Renal cortical epithelial cell (primary cell): ENCODE measurements at places on chromosomes 7 and 10. TPM values are rescaled to one million over a fixed set of nuclear protein-coding genes. Genes with fewer than 3 reads are reported as not detected.

GPNMB gene
- 11.5 and 120 TPM in 2 replicates for total RNA-seq

NET1 gene
- total RNA-seq, result 39.6 and 109 TPM in 2 replicates

DPYSL4 gene
- total RNA-seq, result 0.69 and 0.94 TPM in 2 replicates

ACBD7 gene
- total RNA-seq, result 1.3 and 2.4 TPM in 2 replicates
